ENCODE measurements at places on chromosomes 3 and 15. TPM values are rescaled to one million over a fixed set of nuclear protein-coding genes. Genes with fewer than 3 reads are reported as not detected.

- H3K4me3 ChIP-seq, result peak overlapping the region; percentile 32
- H3K4me1 ChIP-seq, result peaks cover 16% of the 10 kb centered on the region
- no peaks in the 10 kb centered on the region for H3K36me3 ChIP-seq
- H3K27ac ChIP-seq, result no peak overlapping the region
- no peaks in the 10 kb centered on the region for H3K27me3 ChIP-seq
Observed at GRCh38 chr3:12868039-12869034, 27.0 kb upstream of the RPL32 start.

DNA sequence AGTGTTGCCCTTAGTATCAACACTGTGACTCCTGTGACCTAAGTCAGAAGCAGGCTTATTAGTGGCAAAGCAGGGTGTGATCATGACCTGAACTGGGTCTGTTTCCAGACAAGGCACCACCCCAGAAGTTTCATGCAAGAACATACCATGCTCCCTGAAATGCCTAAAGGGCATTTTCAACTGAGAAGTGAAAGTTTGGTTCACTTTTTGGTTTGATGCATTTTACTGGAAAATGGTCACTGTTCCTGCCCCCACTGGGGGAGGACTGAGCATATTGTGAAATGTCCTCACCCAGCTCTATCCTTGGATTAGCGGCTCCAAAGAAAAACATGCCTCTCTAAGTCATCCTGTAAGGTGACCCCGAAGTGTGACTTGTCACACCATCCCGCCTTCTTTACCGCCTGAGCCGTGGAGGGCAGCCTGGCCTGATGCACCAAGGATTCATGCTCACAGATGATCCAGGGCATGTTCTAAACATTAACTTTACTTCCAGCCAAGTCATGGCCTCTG is 3.1 kb upstream of the FAM240A start:
- H3K4me1 ChIP-seq, result peaks cover 9% of the 10 kb centered on the region
- H3K4me3 ChIP-seq, result no peak overlapping the region
- no peak overlapping the region for H3K27ac ChIP-seq
- H3K36me3 ChIP-seq, result no peaks in the 10 kb centered on the region
- DNase-seq, result no peak

PPP1R14D gene
- polyA plus RNA-seq, result not detected

- peaks cover 2% of the 10 kb centered on the region for H3K36me3 ChIP-seq
- no peak overlapping the region for H3K4me3 ChIP-seq
- peaks cover 3% of the 10 kb centered on the region for H3K4me1 ChIP-seq
- H3K27me3 ChIP-seq, result peaks cover 22% of the 10 kb centered on the region
Observed at GRCh38 chr3:129045675-129046036, 14.9 kb upstream of the GP9 start.

ZPLD1 gene
- 0.06 TPM for polyA plus RNA-seq

TRAIP gene
- polyA plus RNA-seq, result 7.8 TPM

GHRL gene
- polyA plus RNA-seq, result 1.6 TPM

DNA sequence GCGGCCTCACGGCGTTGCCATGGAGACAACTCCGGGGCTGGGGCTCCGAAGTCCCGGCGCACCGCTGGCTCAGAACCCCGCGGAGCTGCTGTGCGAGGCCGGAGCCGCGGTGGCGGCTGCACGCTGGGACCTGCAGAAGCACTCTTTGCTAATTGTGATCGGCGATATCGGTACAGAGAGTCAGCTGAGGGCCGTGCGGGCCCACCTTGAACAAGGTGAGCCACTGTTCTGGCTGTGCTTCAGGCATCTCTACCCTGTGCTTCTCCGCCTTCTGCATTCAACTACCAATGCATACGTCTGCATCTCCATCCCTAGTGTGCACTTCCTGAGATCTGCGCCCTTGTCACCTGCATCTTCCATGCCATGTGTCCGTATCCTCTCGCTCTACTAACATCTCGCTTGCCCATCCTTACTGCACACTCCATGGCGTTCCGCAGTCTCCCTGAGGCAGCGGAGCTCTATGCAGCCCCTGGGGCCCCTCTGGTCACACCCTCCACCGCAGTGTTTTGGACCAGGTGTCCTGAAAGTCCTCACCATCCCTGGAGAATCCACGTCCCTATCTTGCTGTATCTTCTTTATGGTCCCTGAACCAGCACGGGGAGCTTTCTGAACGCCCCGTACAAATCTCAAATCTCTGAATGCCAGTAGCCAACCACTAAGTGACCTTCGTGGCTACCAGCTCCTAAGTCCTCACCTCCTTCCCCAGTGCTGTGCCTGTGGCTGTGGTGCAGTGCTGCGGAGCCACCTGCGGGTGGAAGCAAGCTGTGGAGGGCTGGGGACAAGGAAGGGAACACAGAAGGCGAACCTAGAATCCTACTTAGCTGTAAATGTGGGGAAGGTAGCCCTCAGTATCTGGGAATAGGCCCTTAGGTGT is 6.2 kb upstream of the MAP1A start:
- H3K27ac ChIP-seq, result peak overlapping the region; percentile 81
- peaks cover 47% of the 10 kb centered on the region for H3K4me1 ChIP-seq
- peak; percentile 83 for DNase-seq
- H3K27me3 ChIP-seq, result no peaks in the 10 kb centered on the region
- peak overlapping the region; percentile 73 for H3K4me3 ChIP-seq

DNA sequence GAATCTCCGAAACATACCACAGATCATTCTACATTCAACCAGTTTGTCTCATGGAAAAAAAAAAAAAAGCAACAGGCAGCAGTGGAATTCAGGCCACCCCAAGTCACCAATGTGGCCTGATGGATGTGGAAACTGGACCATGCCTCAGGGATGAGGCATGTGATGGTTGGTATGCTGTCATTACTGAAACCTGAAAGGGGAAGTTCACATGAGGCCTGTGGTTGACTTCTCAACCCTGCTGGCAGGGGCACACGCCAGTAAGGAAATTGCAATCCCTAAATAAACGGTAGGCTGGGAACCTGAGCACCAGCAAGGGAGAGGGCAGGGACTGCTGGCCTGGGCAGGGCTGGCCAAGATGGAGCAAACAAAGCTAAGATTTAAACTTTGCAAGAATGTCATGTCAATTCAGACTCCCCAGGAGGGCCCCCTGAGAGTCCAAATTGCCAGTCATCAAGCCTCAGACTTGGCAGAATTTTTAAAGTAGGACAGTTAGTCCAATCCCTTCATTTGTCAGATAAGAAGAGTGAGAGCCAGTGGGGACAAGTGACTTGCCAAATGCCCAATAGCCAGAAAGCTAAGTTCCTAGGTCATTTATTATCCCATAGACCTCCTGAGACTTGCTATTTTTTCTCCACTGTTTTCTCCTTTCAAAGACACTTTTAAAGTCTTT is 310.4 kb downstream of the ERC2 start:
- H3K4me1 ChIP-seq, result no peaks in the 10 kb centered on the region
- H3K4me3 ChIP-seq, result no peak overlapping the region
- H3K27me3 ChIP-seq, result no peaks in the 10 kb centered on the region
- no peaks in the 10 kb centered on the region for H3K36me3 ChIP-seq

DNA sequence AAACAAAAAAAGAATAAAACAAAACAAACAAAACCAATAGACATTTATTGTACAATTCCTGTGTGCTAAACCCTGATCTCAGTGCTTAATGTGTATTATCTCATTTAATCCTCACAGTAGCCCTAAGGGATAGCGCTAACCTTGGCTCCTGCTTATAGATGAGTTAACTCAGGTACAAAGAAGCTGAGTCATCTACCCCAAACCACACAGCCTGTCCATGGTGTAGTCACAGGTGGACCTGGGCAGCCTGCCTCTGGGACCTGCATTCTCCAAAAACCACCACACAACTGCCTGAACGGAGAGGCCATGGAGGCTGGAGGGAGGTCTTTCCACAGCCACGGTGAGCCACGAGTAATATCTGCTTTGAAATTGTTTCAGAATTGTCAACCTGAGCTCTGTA is 5.5 kb upstream of the CLN6 start:
- H3K36me3 ChIP-seq, result no peaks in the 10 kb centered on the region
- no peak for DNase-seq
- H3K27me3 ChIP-seq, result no peaks in the 10 kb centered on the region
- no peak overlapping the region for H3K4me3 ChIP-seq
- H3K27ac ChIP-seq, result no peak overlapping the region

PAQR5 gene
- polyA plus RNA-seq, result 4.3 TPM

CRYGS gene
- polyA plus RNA-seq, result 9.8 TPM

NTRK3 gene
- 59.1 TPM for polyA plus RNA-seq

DNA sequence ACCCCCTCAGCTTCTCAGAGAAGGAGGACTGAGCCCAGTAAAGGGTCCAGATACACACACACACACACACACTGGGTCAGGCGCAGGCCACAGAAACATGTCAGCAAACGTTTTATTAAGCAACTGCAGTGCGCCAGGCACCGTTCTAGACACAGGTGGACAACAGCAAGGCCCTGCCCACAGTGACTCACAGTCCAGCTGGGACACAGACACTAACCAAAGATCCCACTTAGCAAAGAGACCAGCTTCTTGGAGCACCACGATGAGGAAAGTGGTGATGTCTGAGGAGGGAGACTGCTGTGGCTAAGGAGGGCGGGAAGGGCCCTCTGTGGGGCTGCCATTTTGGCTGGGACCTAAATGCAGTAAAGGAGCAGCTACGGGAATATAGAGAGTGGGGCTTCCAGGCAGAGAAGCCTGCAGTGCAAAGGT is 2.8 kb upstream of the VILL start:
- no peaks in the 10 kb centered on the region for H3K27me3 ChIP-seq
- H3K27ac ChIP-seq, result no peak overlapping the region
- no peaks in the 10 kb centered on the region for H3K4me1 ChIP-seq
- H3K36me3 ChIP-seq, result peaks cover 8% of the 10 kb centered on the region
- DNase-seq, result no peak
- no peak overlapping the region for H3K4me3 ChIP-seq

- peaks cover 12% of the 10 kb centered on the region for H3K4me1 ChIP-seq
- no peak overlapping the region for H3K27ac ChIP-seq
- no peak for DNase-seq
- no peaks in the 10 kb centered on the region for H3K27me3 ChIP-seq
Observed at GRCh38 chr15:71231758-71232157, 116.5 kb downstream of the THSD4 start.

DNA sequence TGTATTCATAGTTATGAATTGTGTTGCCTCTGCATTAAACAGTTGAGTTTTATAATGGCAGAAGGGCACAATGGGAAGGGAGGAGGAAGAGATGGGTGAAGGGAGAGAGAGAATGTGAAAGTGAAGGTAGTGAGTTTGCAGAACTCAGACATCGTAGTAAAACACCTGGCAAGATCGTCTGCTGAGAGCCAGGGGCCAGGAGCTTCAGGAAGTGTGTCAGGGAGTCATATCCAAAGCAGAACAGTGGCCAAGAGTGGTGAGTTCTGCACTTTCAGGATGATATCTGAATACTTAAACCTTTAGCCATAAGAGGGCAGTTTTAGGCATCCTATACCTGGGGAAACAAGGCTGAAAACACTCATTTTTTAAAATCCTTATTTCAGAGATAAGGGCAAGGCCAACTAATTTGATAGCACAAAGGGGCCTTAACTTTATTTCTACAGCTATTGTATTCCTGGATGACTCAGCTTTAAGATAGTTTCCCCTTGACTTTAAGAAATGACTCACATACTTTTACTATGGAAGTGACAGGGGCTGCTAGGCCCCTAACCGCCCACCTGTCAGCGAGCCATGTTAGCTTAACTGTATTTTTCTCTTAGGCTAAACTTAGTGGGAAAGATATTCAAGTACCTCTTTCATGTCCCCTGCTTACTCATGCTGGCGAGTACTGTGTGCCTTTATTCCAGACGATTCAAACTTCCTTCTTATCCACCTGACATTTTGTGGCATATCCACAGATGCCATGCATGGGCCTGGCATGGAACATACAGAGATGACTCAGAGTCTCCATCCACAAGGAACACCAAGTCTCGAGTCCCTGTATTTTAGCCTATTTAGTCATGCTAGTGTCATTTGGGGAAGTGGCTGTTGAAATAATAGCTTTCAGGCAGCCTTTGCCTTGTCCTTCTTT is 53.9 kb downstream of the RLBP1 start:
- no peaks in the 10 kb centered on the region for H3K27me3 ChIP-seq
- DNase-seq, result no peak
- no peak overlapping the region for H3K4me3 ChIP-seq
- H3K27ac ChIP-seq, result peak overlapping the region; percentile 20
- peaks cover 19% of the 10 kb centered on the region for H3K4me1 ChIP-seq
- no peaks in the 10 kb centered on the region for H3K36me3 ChIP-seq

SLC30A4 gene
- 6.9 TPM for polyA plus RNA-seq

ACP3 gene
- 0.63 TPM for polyA plus RNA-seq

GABRG3 gene
- 10.4 TPM for polyA plus RNA-seq

GRCh38 chr3:138945709-138946662 is 951 bp downstream of the FOXL2 start:
- H3K4me3 ChIP-seq, result peak overlapping the region; percentile 26
- H3K36me3 ChIP-seq, result no peaks in the 10 kb centered on the region
- H3K27ac ChIP-seq, result peak overlapping the region; percentile 15
- DNase-seq, result no peak

ARL14 gene
- polyA plus RNA-seq, result not detected

GRCh38 chr15:72174551-72175165 is 22.9 kb downstream of the GRAMD2A start:
- H3K4me3 ChIP-seq, result no peak overlapping the region
- no peak overlapping the region for H3K27ac ChIP-seq
- H3K36me3 ChIP-seq, result no peaks in the 10 kb centered on the region
- no peak for DNase-seq

DNA sequence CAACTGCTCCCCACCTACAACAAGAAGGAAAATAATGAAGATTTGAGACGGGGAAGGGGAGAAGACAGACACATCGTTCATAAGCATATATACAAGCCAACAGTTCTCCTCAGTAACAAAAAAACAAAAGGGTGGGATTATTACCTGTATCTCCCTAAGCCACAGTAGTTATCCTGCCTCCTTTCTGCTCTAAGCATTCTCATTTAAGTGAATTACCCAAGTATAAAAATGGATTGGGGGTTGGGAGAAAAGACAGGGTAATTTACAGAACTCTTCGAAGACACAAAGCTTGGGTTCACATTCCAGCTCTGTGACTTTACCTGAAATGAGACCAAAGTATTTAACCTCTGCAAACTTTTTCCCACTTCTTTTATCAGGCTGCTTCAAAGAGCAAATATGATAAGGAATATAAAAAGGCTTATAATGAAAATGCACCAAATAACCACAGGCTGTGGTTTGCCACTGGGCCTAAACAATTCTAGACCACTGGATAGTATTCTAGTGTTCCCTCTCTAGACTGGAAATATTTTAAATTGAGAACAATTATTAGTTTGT is 64.4 kb downstream of the UACA start:
- H3K4me1 ChIP-seq, result no peaks in the 10 kb centered on the region
- no peak overlapping the region for H3K27ac ChIP-seq
- no peak for DNase-seq

GRK7 gene
- polyA plus RNA-seq, result 0.21 TPM

GPR87 gene
- polyA plus RNA-seq, result 0.12 TPM

PKM gene
- 661 TPM for polyA plus RNA-seq

DNA sequence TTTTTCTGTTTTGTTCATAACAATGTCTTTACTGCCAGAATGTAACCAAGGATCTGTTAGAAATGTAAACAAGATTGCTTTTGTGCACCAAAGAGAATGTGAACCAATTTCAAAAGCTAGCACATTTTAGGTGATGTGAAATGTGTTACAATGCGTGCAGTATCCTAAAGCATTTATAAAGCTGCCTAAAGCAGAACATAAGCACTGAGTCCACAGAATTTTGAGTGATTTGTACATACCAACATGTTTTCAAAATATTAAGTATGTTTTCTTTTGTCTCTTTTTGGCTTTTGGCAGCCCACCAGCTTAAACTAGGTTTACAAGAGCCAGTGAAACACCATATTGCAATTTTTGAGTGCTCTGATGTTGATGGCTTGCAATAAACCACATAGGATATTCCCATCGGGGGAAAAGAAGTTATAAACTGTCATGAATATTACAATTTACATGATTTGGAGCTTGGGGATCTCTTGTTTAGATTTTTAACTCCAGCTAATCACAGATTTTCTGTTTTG is 364.0 kb downstream of the ZIC1 start:
- DNase-seq, result no peak
- no peaks in the 10 kb centered on the region for H3K4me1 ChIP-seq
- H3K36me3 ChIP-seq, result no peaks in the 10 kb centered on the region
- H3K4me3 ChIP-seq, result no peak overlapping the region
- H3K27ac ChIP-seq, result no peak overlapping the region

All from spinal cord (tissue), 10 donors.